ENCODE measurements at places on chromosomes 12 and 14.

DNA sequence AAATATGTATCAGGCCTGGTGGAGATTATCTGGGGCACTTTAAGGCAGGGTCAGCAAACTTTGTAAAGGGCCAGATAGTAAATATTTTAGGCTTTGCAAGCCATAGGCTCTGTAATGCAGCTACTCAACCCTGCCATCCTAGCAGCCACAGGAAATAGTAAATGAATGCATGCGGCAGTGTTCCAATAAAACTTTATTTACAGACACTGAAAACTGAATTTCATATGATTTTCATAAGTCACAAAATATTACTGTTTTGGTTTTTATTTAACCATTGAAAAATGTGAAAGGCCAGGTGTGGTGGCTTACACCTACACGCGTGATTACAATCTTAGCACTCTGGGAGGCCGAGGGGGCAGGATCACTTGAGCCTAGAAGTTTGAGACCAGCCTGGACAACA is 3.2 kb upstream of the CAMKK2 start:
- no peak for DNase-seq

- DNase-seq = no peak
Observed at GRCh38 chr12:87866578-87867292, 162.5 kb downstream of the C12orf50 start.

DNA sequence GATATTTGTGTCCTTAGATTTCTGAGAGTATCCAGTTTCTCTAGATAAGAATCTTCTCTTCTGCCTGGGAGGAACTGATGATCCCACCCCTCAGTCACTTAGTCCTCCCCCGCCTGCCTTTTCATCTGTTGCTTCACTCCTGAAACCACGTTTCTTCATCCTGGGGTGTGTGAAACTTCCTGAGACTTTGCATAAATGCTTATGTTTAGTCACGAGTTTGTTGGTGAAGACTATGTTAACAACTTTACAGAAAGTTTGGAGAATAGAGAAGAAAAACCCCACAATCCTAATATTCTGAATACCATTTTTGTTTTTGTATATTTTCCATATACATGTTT is 33.2 kb downstream of the MARK3 start:
- no peak for DNase-seq

- no peak for DNase-seq
Observed at GRCh38 chr14:104541905-104542465, 37.6 kb upstream of the C14orf180 start.

DNA sequence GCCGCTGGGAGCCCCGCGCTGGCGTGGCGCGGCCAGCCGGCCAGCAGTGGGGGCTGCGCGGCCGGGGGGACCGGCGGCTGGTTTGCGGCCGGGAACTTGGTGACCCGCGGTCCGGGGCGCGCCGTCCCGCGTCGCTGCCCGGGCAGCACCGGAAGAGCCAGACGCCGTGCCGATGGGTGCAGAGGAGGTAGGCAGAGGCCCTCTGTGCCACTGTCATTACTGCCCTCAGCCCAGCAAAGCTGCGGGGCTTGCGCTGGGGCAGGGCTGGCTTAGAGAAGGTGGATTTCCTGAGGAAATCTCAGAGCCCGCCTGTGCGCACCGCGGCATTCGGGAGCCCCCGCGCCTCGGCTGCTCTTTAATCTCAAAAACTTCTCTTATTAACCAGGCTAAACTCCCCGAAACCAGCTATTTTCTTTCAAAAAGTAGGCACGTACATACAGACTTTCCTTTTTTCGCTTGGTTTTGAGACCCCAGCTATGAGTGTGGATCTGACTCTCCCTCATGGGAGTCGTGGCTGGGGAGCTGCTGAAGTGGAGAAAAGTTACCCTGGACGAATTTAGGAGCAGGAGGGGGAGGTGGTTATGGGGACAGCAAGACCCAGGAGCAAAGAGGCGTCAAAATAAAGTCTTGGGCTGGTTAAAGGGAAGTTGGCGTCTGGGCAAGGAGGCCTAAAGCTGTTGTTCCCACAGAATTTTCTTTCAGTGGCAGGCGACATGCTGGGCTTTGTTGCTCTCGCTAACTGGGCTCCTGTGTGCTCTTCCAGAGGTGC is 802 bp downstream of the SUSD6 start:
- peak; percentile 26 for DNase-seq

DNA sequence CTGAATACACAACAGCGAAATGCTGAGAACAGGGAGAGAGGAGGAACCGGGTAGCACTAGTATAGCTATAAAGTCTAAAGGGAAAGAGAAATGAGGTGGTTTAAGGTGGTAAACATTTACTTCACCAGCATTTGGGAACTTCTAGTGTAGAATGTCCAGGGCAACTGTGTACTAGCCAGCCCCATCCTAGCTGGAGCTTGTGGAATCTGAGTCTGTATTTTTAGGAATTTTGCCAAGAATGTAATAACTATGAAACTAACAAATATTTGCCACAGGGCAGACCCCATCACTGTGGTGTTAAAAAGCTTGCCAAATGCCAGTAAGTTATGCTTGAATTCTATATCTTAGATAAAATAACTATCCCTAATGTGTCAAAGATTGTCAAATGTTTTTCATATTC is 398.9 kb upstream of the MIS18BP1 start:
- DNase-seq = no peak
